ENCODE measurements at places on chromosomes 12 and 14. TPM values are rescaled to one million over a fixed set of nuclear protein-coding genes. Genes with fewer than 3 reads are reported as not detected.

- no peak for DNase-seq
These were observed 204.8 kb downstream of the NUAK1 start for GRCh38 chr12:105933671-105934665.

SLC6A13 gene
- total RNA-seq = 0.57 TPM

GRCh38 chr12:20429852-20430251 is 61.5 kb downstream of the PDE3A start:
- no peak for DNase-seq

GRCh38 chr14:37047996-37048395 is 124.4 kb downstream of the SLC25A21 start:
- DNase-seq = no peak

- DNase-seq = peak; percentile 2
These were observed 100.1 kb downstream of the PAH start for GRCh38 chr12:102816816-102817434.

MIP gene
- not detected for total RNA-seq

MANSC1 gene
- total RNA-seq = 10.0 TPM

TMEM179 gene
- 3.4 TPM for total RNA-seq

WNT1 gene
- total RNA-seq = not detected

GRCh38 chr14:67982711-67983608 is 163.4 kb downstream of the RAD51B start:
- DNase-seq = no peak

DNA sequence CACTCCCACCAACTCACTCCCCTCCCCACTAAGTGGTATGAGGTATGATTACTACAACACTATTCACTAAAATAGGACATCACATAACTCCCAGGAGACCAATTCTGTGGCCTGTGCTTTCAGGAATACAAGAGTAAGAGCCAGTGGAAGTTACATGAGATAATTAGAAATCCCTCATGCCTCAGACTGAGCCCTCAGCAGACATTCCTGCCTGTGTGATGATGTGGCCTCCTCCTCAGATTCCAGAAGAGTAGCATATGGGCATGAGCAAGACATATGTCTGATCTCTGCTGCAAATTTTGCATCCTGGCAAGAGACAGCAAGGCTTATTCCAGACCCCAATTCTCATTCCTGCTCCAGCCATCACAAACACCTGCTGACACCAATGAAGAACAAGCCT is 46.0 kb upstream of the BMP4 start:
- DNase-seq = no peak

GRCh38 chr14:21913759-21914158 is 240.1 kb upstream of the OR4E1 start:
- DNase-seq = no peak

GRCh38 chr12:108759924-108760323 is 28.6 kb upstream of the CORO1C start:
- no peak for DNase-seq

GRCh38 chr14:38561657-38562056 is 305.8 kb upstream of the CLEC14A start:
- no peak for DNase-seq

DNA sequence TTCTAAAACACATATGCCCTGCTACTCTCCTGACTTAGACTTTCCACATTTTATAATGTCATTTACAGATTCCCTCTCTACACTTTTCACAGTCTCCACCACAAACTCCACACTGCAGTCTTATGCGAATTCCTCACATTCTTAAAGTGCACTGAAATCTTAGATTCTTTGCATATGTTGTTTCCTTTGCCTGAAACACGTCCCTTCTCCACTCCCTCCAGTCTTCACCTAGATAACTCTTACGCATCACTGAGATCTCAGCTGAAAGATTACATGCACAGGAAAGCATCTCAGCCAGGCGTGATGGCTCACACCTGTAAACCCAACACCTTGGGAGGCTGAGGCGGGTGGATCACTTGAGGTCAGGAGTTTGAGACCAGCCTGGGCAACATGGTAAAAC is 3.8 kb upstream of the ARHGAP9 start:
- DNase-seq = no peak

DNA sequence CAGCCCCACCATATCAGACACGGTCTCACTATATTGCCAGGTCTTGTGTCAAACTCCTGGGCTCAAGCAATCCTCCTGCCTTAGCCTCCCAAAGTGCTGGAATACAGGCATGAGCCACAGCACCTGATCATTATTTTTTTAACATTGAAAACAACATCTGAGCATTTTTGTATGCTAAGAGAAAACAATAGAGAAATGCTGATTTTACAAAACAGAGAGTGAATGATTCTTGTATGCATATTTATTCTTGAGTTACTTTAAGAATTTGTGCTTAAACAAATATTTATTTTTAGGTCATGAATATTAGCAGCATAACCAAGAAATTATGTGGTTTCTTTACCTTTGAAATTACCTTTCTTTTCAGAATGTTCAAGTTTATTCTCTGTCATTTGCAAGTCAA is 81.8 kb upstream of the KITLG start:
- no peak for DNase-seq

SPX gene
- 0.13 TPM for total RNA-seq

- DNase-seq = no peak
These were observed 51.0 kb upstream of the SOCS2 start for GRCh38 chr12:93521225-93522080.

DNA sequence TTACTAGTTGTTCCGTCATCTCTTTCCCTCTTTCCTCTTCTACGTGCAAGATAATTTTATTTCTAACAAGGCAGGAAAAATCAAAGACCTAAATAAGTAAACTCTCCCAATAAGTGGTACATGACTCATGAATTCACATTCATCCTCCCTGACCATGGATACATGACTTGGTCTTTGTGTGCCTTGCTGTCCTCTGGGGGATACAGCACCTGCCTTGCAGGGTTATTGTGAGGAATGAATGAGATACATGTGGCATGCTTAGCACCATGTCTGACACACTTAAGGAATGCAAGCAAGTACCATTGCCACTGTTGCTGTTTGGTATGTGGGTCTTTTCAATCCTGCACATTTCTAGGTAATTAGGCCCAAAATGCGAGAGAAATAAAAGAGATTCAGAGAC is 208.4 kb downstream of the DPF3 start:
- DNase-seq = no peak

DNA sequence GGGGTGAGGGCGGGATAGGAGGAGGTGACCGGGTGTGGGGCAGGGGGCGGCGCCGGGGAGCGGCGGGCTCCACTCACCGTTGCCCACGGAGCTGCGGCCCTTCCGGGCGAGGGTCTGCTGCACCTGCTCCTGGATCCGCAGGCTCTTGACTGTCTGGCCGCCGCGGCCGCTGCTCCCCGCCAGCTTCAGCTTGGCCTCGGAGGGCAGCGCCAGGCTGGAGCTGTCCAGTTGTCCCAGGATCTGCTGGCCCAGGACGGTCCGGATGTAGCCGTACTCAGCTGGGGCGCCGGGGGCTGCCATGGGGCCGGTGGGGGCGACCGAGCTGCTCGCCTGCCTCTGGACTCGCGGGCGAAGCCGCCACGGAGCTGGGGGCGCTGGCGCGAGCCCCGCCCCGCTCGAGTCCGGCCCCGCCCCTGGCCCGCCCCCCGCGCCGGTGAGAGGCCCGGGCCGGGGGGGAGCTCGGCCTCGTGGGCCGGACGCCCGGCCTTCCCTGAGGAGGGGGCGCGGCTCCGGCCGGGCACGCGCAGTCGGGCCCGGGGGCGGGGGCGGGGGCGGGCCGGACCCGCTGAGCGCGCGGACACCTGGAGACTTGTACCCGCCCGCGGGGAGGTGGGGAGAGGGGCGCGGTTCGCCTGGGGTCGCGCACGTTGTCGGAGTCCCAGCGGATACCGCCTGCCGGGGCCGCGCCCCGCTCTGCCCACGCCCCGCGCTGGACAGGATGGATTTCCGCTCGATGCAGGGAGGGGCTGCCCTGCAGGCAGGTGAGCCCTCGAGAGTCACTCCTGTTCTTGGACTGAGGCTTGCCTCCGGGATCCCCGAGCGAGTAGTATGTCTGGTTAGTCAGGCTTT is at the start of gene PKP2:
Gene PKP2, minus strand, starts transcription at position 346 of the 849 bp plus-strand sequence. Its CDS starts 46 bp downstream, at position 300.
- no peak for DNase-seq

RTN1 gene
- 0.05 TPM for total RNA-seq

- DNase-seq = no peak
These were observed 84.7 kb upstream of the FERMT2 start for GRCh38 chr14:53035336-53036210.

SYCP3 gene
- total RNA-seq = not detected

OR9K2 gene
- total RNA-seq = not detected

DNA sequence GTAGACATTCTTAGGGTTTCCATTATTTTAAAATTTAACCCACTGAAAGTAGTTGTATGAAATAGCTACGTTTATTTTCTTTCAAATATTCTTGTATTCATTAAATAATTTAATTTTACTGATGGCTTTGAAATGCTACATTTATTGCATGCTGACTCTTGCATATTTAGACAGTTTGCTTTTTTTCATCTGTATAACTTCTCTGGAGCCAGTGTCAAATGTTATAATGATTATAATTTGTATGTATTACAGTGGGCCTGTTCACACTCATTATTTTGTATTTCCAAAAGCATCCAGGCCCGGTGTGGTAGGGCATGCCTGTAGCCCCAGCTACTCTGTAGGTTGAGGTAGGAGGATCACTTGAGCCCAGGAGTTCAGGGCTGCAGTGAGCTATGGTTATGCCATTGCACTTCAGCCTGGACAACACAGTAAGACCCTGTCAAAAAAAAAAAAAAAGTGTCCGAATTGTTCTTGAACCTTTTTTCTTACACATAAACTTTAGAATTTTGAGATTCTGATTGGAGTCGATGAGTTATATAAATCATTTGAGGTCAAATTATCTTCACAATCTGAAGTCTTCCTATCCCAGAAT is 905 bp downstream of the ZNF84 start:
- no peak for DNase-seq

DNA sequence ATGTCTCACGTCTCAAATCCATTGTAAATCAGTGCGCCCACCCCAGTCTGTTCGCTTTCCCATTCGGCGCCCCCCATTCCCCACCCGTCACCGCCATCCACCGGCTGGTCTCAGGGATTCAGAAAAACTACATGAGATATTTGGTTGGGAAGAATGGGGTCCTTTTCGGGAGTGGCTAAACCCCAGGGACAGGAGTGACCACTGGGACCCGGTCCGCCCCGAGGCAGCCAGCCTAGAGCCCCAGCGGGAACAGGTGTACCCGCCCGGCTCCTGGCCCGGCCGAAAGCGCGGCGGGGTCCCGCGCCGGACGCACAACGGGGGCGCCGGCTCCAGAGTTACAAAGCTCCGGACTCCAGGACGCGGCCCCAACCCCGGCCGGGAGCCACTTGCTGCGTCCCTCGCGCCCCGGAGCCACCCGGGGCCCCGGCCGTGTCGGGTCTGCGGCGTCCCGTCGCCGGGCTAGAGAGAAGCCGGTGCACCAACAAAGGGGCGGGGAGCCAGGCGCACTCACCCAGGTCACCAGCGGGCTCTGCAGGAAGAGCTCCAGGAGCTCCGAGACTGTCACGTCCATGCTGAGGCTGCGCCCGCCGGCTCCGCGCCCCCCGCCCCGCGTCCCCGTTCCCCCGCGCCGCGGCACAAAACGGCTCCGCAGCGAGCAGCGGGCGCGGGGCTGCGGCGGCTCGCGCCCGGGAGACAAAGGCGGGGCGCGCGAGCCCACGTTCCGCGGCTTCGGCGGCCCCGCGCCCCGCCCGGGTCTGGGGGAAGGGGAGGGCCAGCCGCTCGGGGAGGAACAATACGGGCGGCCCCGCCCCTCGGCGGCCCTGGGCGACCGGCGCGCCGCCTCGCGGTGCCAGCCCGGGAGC is at the start of gene CCDC88C:
Gene CCDC88C, minus strand, starts transcription at position 701 of the 863 bp plus-strand sequence. Its CDS starts 130 bp downstream, at position 571.
- DNase-seq = no peak

DNA sequence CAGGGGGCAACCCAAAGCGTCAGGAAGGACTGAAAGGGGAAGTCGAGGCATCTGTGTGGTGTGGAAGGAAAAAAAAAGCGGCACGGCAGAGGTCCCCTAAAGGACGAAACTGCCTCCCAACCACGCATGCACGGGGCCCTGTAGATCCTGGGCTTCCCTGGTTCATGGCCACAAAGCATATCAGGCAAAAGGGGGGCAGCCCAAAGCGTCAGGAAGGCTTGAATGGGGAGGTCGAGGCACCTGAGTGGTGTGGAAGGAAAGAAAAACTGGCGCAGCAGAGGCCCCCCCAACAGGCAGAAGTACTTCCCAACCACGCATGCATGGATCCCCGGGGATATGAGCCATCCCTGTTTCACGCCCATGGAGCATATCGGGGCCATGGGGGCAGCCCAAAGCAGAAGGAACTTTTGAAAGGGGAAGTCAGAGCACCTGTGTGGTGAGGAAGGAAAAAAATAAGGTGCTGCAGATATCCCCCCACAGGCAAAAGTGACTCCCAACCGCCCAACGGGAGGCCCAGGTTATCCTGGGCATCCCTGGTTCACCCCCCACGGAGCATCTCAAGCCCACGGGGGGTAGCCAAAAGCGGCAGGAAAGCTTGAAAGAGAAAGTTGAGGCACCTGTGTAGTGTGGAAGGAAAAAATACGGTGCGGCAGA is 581.2 kb downstream of the ALG10 start:
- DNase-seq = no peak

GRCh38 chr12:132642846-132643835 is 24.6 kb downstream of the P2RX2 start:
- no peak for DNase-seq

DNA sequence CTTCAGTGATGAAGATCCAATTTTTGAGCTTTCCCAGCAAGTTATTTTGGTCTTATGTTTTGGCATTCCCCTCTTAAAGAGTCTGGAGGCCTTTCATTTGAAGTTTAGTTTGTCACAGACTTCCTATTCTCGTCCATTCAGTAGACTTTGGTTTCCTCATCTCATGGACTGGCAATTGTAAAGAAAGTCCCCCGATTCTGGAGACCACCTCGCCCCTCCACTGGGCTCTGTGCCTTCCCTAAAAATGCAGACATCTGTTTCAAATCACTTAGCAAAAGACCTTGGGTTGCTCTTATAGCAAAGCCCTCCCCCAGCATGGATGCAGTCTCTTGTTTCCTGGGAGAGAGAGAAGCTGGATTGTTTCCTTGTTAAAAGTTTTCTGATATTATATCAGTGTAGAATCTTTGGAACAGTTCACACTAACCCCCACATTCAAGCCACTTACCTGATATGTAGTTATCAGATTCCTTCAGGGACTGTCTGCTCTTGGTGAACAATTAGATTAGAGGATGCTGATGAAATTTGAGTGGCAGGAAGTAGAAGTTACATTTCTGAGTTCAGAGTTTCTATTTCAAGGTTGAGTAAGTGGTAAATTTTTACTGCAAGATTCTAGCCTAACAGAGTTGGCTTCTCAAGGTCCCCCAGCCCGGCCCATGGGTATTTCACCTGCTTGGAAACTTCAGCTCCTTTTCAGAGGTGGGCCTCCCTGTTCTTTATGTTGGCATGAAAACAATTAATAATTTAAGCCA is 56.3 kb downstream of the PLXNC1 start:
- no peak for DNase-seq

Measured in Panc1 (cell line).